Stimulated activated CD4-positive, alpha-beta T cell treated with anti-CD3 and anti-CD28 coated beads, Interleukin-4, amount 100 ng/mL, for 48 hours (primary cell): ENCODE measurements at places on chromosomes 16 and 17.

GRCh38 chr17:42562388-42563142 is 617 bp downstream of the COASY start:
- DNase-seq = no peak

GRCh38 chr16:27792486-27793248 is 242.7 kb downstream of the KATNIP start:
- DNase-seq = no peak

DNA sequence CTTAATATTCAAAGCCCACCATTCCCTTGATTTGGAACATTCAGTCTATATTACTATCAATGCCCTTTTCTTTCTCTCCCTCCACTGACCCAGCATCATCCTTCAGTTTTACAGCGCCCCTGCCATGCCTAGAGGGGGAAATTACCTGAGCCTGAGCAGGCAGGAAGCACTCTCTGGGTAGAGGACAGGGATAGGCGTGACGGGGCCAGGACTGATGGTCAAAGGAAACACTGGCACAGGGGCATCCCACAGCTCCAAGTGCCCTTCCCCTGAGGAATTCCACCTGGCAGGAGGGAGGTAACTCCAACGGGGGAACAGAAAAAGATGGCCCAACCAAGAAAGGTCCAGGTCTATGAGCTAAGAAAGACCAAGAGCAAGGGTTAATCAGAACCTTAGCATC is 10.0 kb downstream of the CTC1 start:
- no peak for DNase-seq

DNA sequence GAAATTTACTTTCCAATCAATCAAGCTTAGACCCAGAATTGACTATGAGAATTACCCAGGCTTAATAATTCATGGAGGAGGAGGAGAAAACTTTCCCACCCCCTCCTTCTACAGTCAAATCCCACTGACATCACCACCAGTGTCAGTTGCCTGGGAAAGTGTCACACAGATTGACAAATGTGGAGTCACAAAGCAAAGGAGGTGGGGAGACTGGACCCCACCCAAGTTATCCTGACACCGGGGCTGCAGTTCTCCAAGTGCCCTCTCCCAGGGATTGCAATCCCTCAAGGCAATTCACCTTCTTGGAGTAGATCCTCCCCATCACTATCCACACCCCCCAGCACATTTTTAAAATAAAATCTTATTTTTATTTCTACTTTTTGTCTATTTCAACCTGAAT is 100.2 kb upstream of the CDH11 start:
- no peak for DNase-seq

GRCh38 chr17:66268247-66268927 is 34.0 kb upstream of the PRKCA start:
- no peak for DNase-seq

GRCh38 chr16:51056331-51056730 is 94.7 kb downstream of the SALL1 start:
- no peak for DNase-seq

GRCh38 chr16:49608779-49609178 is 235.2 kb downstream of the C16orf78 start:
- no peak for DNase-seq

DNA sequence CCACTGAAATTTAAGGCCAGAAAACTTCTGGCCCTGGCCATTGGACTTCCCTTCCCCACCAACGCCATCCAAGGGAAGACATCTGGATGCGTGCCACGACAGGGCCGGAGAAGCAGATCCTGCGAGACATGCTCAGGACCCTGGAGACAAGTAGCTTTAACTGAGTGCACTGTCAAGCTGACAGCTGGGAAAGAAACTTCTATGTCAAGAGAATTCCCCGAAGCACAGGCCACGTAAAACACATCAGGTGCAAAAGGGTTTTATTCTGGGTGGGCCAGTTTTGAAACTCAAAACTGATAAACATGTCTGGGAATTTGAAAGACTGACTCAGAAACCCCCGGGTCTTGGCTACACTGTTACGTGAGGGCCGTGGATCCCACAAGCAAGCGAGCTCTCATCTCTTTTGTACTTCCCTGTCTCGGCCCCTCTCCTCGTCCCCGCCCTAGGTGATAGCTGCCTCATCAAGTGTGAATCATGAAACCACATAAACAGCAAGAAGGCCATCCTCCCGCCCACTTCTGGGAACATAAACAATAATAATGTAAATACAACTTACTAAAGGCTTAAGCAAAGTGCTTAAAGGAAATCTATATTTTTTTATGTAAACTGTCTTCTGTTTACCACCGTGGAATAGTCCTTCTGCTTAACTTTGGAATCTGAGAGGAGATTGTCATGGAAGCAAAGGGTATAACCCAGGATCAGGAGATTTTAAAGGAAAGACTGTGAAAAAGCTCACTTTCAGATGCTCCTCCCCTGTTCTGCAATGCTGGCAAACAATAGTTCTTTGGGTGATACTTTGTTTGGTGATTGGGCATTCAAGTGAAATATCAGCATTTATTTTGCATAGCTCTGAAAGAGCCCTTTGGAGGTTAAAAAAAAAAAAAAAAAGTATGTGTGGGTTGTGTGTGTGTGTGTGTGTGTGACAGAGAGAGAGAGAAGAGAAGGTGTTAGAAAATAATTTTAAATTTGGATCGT is 406.0 kb upstream of the MAF start:
- DNase-seq = no peak

- no peak for DNase-seq
Observed at GRCh38 chr16:51922476-51922875, 624.5 kb downstream of the TOX3 start.

- no peak for DNase-seq
Observed at GRCh38 chr17:82296511-82297279, 20.7 kb downstream of the CD7 start.

GRCh38 chr17:50499721-50500120 is 8.5 kb upstream of the MYCBPAP start:
- no peak for DNase-seq

DNA sequence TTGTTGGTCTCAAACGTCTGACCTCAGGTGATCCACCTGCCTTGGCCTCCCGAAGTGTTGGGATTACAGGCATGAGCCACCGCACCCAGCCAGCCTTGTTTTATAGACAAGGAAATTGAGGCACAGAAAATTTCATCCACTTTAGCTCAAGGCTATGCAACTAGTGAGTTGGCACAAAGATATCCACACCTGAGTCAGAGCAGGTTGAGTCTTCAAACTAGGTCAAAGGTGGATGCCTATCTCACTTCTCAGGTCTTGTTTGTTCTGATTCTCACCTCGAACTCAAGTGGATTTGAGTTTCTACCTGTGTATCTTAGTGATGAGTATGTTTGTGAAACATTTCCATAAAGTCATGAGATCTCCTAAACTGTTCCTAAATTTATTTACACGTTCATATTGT is 35.6 kb upstream of the GAS7 start:
- DNase-seq = no peak

- DNase-seq = no peak
Observed at GRCh38 chr17:80285237-80285920, 24.7 kb downstream of the RNF213 start.

- no peak for DNase-seq
Observed at GRCh38 chr16:75188832-75189477, 18.0 kb downstream of the CTRB2 start.

DNA sequence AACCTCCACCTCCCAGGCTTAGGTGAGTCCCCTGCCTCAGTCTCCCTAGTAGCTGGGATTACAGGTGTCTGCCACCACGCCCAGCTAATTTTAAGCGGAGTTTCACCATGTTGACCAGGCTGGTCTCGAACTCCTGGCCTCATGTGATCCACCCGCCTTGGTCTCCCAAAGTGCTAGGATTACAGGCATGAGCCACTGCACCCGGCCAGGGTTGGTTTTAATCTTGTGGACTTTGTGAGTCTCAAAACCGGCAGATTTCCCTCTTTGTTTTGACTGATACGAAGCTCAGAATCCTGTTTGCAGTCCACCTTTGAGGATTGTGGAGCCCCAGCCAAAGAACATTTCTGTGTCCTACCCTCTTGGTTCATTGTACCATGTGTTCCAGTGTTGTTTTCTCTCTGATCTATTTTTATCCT is 16.4 kb upstream of the CPSF4L start:
- no peak for DNase-seq
